Pancreas (tissue), 10 donors: ENCODE measurements at places on chromosomes 7 and 10.

GRCh38 chr7:11701829-11702560 is 130.0 kb downstream of the THSD7A start:
- H3K4me3 ChIP-seq = no peak overlapping the region
- DNase-seq = no peak
- H3K36me3 ChIP-seq = no peaks in the 10 kb centered on the region
- H3K27ac ChIP-seq = no peak overlapping the region
- H3K4me1 ChIP-seq = peaks cover 4% of the 10 kb centered on the region

GRCh38 chr10:116408719-116409118 is 18.9 kb upstream of the PNLIPRP3 start:
- H3K4me1 ChIP-seq = no peaks in the 10 kb centered on the region
- no peak overlapping the region for H3K4me3 ChIP-seq
- no peak for DNase-seq
- H3K27ac ChIP-seq = no peak overlapping the region

DNA sequence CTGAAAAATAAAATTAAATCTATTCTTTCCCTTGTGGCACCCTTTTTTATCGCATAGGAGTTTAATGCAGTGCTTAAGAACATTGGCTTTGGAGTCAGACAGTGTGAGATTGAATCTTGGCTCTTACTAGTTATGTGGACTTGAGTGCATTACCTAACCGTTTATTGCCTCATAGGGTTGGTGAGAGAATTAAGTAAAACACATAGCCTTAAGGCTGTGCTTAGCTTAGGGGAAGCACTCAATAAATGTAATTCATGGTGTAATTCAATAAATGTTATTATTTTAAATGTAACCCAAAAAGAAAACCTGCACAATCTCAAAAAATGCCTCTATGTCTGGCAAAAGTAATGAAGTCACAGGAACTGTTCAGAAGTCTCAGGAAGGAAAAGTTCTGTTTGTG is 2.7 kb downstream of the STK17A start:
- H3K4me3 ChIP-seq = peak overlapping the region; percentile 94
- no peaks in the 10 kb centered on the region for H3K27me3 ChIP-seq
- DNase-seq = no peak
- H3K27ac ChIP-seq = peak overlapping the region; percentile 92
- H3K4me1 ChIP-seq = peaks cover 35% of the 10 kb centered on the region

GRCh38 chr10:93815304-93816096 is 57.8 kb downstream of the LGI1 start:
- no peaks in the 10 kb centered on the region for H3K4me1 ChIP-seq
- no peak overlapping the region for H3K27ac ChIP-seq
- no peak for DNase-seq
- no peaks in the 10 kb centered on the region for H3K36me3 ChIP-seq
- H3K4me3 ChIP-seq = no peak overlapping the region

- no peak overlapping the region for H3K4me3 ChIP-seq
- H3K4me1 ChIP-seq = peaks cover 10% of the 10 kb centered on the region
- no peaks in the 10 kb centered on the region for H3K27me3 ChIP-seq
- DNase-seq = no peak
- H3K36me3 ChIP-seq = no peaks in the 10 kb centered on the region
Measured at GRCh38 chr7:102819151-102819550, 70.4 kb downstream of the FAM185A start.
